Lower lobe of right lung (tissue), 2 donors: ENCODE measurements at places on chromosomes 2 and 18. TPM values are rescaled to one million over a fixed set of nuclear protein-coding genes. Genes with fewer than 3 reads are reported as not detected.

The MAP3K19 gene
- 7.2 TPM for total RNA-seq

The ABCG8 gene
- not detected for total RNA-seq

The PDCD1 gene
- total RNA-seq, result 1.4 TPM

The ALPP gene
- 6.0 TPM for total RNA-seq

The AFF3 gene
- 57.3 TPM for total RNA-seq

DNA sequence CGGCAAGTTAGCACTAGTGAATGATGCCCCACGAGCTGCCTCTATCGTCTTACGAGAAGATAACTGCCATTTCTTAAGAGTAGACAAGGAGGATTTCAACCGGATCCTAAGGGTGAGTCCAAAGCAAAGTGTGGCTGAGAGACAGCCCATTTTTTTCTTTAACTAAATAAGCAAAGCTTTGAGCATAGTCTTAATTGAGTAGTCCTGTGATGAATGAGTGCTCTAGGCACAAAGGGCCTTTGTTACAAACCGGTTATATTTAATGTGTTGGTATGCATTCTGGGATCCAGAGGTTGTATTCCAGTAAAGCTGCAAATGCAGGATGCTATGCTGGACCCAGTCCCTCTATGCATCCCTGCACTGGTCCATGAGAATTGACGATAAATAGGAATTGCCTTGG is 86.9 kb upstream of the MAP3K20 start:
- no peaks in the 10 kb centered on the region for H3K36me3 ChIP-seq
- no peak overlapping the region for H3K27ac ChIP-seq
- H3K27me3 ChIP-seq, result no peaks in the 10 kb centered on the region
- no peak for DNase-seq
- H3K4me1 ChIP-seq, result peaks cover 14% of the 10 kb centered on the region

GRCh38 chr2:55027226-55027625 is 23.0 kb downstream of the RTN4 start:
- no peaks in the 10 kb centered on the region for H3K36me3 ChIP-seq
- no peak overlapping the region for H3K4me3 ChIP-seq
- H3K4me1 ChIP-seq, result peaks cover 76% of the 10 kb centered on the region

The SETBP1 gene
- total RNA-seq, result 25.8 TPM

DNA sequence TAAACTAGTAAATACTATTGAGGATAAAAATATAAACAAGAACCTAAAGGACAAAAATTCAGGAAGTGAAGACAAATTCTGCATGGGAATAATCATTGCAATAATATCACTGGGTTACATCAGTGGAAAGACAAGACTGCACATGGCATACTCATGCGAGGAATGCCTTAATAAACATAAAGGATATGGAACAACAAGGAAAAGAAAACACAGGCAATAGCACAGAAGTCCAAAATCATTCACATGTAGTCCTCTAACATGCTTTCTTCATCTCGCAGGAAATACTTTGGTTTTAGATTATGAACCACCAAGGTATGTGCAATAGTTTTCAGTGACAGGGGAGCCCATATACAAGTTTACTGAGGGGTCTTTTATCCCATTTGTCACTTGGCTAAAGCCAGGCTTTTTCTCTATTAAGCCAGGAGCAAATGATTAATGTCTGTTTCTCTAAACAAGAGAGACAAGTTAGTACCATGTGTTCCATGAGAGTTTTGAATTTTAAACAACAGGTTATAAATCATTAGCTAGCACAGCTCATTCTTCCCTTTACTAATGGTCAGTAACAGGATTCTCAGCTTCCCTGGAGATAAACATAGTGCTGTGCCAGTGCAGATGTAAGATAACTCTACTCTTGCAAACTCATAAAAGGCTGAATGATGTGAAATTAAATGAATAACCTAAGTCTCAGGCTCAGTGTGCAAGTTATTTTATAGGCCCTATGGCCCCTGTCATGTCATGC is 353.6 kb upstream of the FSIP2 start:
- DNase-seq, result no peak
- no peaks in the 10 kb centered on the region for H3K27me3 ChIP-seq
- H3K4me3 ChIP-seq, result no peak overlapping the region
- no peaks in the 10 kb centered on the region for H3K4me1 ChIP-seq
- no peaks in the 10 kb centered on the region for H3K36me3 ChIP-seq
- H3K27ac ChIP-seq, result no peak overlapping the region

DNA sequence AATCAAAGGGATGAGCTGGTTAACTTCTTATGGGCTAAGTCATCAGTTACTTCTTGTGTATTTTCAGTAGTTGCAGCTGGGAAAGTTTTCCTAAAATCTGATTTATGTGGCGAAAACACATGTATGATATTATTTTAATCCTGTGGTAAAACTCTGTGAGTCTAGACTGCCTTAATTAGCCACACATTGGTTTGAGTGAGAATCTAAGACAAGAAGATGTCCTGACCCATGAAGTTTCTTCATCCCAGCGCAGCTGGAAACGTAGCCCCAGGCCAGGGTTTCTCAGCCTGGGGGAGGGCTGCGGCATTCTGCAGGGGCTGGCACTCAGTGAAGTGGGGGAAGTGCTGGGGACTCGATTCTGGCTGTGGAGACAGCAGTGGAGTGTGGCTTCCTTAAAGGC is 44.7 kb upstream of the INHBB start:
- no peak for DNase-seq
- H3K4me1 ChIP-seq, result no peaks in the 10 kb centered on the region

- H3K4me3 ChIP-seq, result no peak overlapping the region
- no peak for DNase-seq
- H3K27me3 ChIP-seq, result no peaks in the 10 kb centered on the region
- no peaks in the 10 kb centered on the region for H3K36me3 ChIP-seq
These were observed 94.0 kb upstream of the ITGA4 start for GRCh38 chr2:181363164-181363563.

DNA sequence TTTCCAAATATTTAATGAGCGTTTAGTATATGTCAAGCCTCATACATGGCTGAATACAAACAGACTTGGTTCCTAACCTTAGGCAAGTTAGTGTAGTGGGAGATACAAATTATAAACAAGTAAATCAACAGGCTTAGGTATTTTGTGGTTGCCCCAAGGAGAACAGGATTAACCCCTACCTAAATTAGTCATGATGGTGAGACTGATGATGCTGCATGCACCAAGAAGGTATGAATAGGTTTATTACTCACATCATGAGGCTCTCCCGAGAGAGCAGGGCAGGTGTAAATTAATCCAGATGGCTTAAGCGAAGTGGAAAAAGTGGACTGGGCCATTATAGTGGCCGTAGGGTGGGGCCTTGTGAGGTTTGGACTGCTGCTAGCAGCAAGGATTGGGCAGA is 118.1 kb upstream of the GCFC2 start:
- no peaks in the 10 kb centered on the region for H3K36me3 ChIP-seq
- DNase-seq, result no peak
- H3K27ac ChIP-seq, result no peak overlapping the region
- H3K4me3 ChIP-seq, result no peak overlapping the region
- no peaks in the 10 kb centered on the region for H3K4me1 ChIP-seq

DNA sequence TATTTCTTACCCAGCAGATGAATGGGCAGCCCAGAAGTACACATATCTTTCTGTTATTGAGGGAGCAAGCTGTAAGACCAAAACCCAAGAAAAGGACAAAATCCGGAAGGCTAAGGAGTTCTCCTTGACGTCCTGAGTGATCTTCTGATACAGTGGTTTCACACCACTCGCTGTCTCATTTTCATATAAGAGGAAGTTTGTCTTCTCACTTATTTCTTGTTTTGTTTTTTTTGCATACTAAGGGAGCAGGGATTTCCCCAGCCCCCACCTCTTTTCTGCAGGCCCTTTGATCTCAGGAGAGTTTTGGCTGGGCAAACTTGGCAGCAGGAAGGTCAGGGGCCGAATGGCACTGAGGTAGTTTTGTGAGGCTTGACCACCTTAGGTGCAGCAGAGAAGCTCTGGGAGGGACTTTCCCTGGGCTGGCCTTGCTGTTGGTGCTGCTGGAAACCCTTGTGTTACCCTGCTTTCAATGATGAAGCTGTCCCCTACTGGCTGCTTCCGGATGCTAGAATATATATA is 13.3 kb downstream of the CHRNA1 start:
- H3K27ac ChIP-seq, result no peak overlapping the region
- H3K4me3 ChIP-seq, result no peak overlapping the region
- no peak for DNase-seq
- H3K36me3 ChIP-seq, result no peaks in the 10 kb centered on the region

DNA sequence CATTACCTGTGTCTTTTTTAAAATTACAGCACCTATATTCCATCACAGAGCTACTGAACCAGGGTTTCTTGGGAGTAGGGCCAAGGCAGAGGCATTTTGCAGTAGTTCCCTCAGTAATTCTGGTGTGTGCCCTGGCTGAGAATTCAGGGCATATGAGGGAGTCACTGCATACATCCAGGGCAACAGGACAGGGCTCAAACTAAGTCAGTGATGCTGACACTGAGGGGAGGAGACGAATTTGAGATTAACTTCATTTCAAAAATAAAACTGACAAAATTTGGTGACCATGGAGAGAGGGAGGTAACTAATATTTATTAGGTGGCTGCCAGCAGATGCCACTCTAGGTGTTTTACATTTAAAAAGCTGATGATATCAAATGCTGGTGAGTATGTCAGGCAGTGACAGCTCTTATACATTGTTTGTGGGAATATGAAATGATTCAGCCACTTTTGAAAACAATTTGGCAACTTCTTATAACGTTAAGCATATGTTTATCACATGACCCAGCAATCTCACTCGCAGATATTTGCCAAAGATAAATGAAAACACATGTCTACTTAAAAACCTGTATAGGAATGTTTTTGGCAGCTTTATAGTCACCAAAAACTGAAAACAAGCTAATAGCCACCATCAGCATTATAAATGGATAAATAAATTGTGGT is 20.3 kb downstream of the STRADB start:
- no peak overlapping the region for H3K4me3 ChIP-seq
- H3K27ac ChIP-seq, result no peak overlapping the region
- H3K27me3 ChIP-seq, result no peaks in the 10 kb centered on the region
- peaks cover 83% of the 10 kb centered on the region for H3K36me3 ChIP-seq
- H3K4me1 ChIP-seq, result no peaks in the 10 kb centered on the region
- no peak for DNase-seq

DNA sequence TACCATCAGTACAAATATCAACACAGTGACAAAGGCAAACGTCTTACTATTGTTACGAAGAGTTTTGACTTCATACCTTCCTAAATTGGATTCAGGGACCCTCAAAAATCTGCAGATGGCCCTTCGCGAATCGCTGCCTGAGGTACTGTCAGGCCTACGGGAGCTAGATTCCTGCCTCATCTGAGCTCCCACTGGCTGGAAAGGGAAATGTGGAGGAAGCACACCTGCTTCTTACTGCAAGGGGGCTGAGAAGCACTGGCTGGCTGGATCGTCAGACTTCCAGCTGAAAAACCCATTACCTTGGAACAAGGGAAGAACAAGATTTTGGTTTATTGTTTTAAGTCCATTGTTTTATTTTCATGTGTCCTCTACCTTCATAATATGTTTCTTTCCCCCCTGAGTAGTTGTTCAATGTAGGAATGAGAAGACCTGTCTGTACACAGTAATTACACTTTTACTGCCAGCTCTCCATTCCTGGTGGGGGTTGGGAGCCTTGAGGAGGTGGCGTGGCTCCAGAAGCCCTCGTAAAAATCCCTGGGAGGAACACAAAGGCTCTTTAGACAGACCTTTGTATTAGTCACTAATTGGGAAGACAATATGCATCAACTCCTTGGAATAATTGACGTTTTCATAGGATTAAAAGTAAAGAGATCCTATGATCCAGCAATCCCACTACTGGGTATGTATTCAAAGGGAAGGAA is 124.1 kb upstream of the NOSTRIN start:
- no peak overlapping the region for H3K27ac ChIP-seq
- H3K36me3 ChIP-seq, result no peaks in the 10 kb centered on the region
- no peak for DNase-seq
- H3K27me3 ChIP-seq, result no peaks in the 10 kb centered on the region
- H3K4me1 ChIP-seq, result no peaks in the 10 kb centered on the region

DNA sequence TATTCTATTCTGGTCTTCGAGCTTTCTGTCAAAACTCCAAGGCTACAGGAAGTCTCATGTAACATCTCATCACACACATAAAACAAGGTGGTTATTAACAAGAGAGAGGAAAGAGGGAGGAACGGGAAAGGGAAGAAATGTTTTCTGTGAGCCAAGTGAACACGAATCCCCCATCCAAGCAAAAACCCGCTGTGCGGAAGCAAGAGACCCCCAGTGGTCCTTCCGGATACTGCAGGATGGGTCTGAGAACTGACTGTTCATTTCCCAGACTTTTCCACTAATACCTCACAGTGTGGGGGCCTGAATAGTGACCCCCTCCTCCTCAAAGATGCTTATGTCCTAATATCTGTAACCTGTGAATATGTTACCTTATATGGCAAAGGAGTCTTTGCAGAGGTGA is 19.0 kb upstream of the DIPK1C start:
- H3K4me1 ChIP-seq, result no peaks in the 10 kb centered on the region
- no peak overlapping the region for H3K4me3 ChIP-seq
- no peak overlapping the region for H3K27ac ChIP-seq

The KLHL29 gene
- total RNA-seq, result 12.9 TPM

The THADA gene
- total RNA-seq, result 41.2 TPM

DNA sequence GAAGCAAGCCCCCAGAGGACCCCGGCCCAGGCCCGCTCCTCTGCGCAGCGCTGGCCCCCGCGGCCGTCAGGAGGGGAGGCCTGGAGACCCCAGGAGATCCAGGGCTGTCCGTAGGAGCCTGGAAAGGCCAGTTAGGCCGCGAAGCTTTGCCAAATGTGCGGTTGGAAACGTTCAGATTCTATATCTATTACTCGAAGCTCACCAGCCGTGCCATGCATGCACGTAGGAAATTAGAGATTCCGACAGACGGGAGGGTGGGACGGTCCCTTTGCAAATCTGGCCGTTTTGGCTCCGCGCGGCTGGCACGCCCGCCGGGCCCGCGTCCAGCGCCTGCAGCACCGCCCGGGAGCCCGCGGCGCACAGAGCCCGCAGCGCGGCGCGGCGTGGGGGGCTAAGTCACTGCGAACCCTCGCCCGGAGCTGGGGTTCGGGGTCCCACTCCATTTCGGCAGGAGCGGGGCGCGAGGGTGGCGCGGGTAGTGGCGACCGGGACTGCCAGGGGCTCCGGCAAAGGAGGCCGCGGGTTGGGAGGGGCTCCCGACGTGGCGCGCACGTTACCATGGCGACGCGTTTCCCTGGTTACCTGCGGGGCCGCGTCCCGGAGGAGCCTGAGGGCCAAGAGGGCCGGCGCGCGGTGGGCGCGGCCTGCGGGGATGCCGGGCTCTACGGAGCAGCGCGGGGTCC is 488.6 kb upstream of the SMIM21 start:
- DNase-seq, result no peak
- H3K4me3 ChIP-seq, result peak overlapping the region; percentile 46
- H3K36me3 ChIP-seq, result no peaks in the 10 kb centered on the region
- no peaks in the 10 kb centered on the region for H3K4me1 ChIP-seq
- H3K27me3 ChIP-seq, result peaks cover 14% of the 10 kb centered on the region

GRCh38 chr2:56169521-56169920 is 14.3 kb upstream of the CCDC85A start:
- H3K27me3 ChIP-seq, result no peaks in the 10 kb centered on the region
- no peaks in the 10 kb centered on the region for H3K36me3 ChIP-seq
- no peaks in the 10 kb centered on the region for H3K4me1 ChIP-seq
- no peak overlapping the region for H3K4me3 ChIP-seq
- H3K27ac ChIP-seq, result no peak overlapping the region
